ENCODE measurements at places on chromosomes 11 and 22. TPM values are rescaled to one million over a fixed set of nuclear protein-coding genes. Genes with fewer than 3 reads are reported as not detected.

- DNase-seq, result no peak
These were observed 14.4 kb upstream of the TBC1D10A start for GRCh38 chr22:30340911-30341685.

DNA sequence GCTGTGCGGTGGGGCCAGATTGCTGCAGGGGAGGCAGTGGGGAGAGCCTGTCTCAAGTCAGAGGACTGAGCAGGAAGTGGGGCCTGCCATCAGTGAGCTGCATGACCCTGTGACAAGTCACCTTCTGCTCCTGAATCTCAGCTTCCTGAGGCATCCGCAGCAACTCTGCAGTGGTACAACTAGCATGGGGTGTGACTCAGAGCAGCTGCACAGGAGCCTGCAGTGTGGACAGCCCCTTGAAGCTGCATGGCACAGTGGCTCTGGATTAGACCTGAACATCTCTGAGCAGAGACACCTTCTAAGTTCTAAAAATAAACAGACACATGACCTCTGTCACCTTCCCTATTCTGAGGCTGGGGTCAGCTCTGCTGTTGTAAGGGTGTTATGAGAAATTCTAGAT is 18.0 kb downstream of the FAM227A start:
- no peak for DNase-seq

The CDON gene
- total RNA-seq, result 2.2 TPM

The ACRV1 gene
- total RNA-seq, result not detected

The SCGB1D2 gene
- not detected for total RNA-seq

- no peak for DNase-seq
These were observed 565.1 kb upstream of the CCDC179 start for GRCh38 chr11:23425381-23425780.

The PNPLA3 gene
- total RNA-seq, result 1.8 TPM

The PIWIL4 gene
- 0.95 TPM for total RNA-seq

GRCh38 chr11:65111744-65112545 is at the start of gene TM7SF2:
TM7SF2 (plus strand) TSS chr11:65111872; CDS start chr11:65112016, 144 bp downstream.
- DNase-seq, result peak; percentile 89

- DNase-seq, result no peak
These were observed 57.9 kb downstream of the NECTIN1 start for GRCh38 chr11:119671051-119671450.

The FGF19 gene
- not detected for total RNA-seq

GRCh38 chr11:27281740-27282590 is 81.0 kb downstream of the CCDC34 start:
- DNase-seq, result peak; percentile 99

DNA sequence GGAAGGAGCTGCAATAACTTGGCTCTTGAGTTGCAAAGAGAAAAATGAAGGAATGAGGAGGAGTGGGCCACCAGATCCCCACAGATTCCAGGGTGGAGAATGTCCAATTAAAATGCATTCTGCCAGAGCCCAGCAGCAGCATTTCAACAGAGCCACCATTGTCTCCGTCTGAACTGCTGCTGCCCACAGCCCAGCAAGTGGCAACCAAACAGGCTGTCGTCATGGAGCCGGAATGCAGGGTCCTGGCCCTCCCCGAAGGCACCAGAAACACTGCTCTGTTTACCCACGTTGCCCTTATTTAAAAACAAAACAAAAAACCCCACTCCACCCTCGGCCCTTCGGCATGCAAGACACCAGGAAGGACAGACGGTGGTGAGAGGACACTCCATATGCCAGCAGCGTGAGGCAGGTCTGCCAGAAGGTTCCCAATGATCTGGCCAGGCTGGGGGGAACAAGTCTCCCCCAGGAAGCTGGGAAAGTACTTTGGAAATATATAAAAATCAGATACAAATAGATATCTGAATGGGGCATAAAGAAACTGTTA is 32.5 kb downstream of the PLEKHA7 start:
- peak; percentile 86 for DNase-seq

DNA sequence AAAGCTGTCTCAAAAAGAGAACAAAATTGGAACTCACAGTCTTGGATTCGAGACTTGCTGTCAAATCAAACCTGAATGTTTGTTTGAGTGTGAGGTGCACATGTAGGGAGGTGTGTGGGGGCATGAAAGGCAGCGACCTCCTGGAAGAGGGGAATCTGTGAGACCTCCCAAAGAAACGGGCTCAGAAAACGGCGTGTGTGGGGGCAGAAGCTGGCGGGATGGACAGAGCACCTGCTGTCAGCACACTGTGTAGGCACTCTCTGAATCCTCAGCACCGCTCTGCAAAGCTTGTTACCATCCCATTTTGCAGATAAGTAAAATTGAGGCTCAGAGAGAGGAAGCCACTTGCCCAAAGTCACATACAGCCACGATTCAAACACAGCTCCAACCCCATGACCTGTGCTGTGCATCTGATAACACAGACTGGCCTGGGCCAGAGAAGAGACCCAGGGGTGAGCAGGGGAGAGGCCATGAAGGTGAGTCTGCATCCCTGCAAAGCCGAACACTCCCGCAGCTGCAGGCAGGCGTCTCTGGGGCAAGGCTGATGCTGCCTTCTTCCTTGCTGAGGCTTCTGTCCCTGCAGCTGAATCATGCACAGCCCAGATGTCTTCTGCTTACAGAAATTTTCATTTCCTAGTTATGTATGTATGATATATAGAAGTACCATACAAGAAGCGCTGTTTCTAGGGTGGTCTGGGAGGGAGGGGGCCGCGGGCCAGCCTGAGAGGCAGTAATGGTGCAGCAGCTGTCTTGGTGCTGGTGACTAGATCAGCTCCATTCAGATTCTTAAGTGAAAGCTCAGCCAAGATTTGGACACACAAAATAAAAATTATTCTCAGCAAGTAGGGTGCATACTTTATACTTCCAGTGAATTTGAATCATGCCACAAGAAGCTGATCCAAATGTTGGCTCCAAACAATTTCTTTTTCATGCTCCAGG is 67.3 kb upstream of the SHISAL1 start:
- no peak for DNase-seq

DNA sequence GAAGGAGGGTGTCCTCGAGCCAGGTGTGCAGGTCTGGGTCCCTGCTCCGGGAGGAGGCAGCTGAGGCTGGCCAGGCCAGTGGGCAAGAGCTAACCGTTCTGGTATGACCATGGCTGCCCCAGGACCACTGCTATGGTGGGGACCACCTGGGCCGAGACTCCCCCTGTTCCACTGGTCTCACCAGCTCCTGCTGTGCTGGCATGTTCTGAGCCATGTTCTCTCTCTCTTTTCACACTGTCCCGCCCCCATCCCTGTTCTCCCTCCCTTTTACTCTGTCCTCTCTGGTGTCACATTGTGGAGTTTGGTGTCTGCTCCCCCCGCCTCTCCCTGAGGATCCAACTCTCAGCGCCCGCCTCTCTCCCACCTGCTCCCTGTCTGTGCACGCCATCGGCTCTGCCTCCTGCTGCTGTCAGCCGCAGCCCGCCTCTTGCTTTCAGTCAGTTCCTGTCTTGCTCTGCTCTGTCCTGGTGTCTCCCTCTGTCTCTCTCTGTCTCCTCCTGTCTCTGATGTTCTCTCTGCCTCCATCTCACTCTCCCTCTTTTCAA is 66.4 kb downstream of the LRRC32 start:
- no peak for DNase-seq

GRCh38 chr22:22578702-22579424 is 19.8 kb upstream of the PRAME start:
- peak; percentile 82 for DNase-seq

GRCh38 chr11:11864803-11865202 is 23.0 kb downstream of the USP47 start:
- no peak for DNase-seq

DNA sequence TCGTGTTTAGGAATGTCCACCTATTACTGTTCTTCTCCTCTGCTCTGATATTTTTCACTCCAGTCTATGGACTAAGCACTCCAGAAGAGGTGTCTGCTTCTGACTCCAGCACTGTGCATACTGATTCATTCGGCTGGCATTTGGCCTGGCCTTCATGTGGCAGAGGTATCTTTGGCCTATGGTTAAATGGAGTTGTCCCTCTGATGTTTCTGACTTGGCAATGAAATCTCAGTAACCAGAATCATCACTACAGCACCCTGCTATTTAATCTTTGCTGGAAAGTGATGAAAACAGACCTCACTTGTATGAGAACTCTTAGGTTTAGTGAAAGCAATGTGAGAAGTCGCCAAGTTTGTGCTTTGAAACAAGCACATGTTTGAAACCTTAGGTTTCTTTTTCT is 155.2 kb downstream of the MAML2 start:
- DNase-seq, result no peak

The PRAME gene
- total RNA-seq, result 58.4 TPM

DNA sequence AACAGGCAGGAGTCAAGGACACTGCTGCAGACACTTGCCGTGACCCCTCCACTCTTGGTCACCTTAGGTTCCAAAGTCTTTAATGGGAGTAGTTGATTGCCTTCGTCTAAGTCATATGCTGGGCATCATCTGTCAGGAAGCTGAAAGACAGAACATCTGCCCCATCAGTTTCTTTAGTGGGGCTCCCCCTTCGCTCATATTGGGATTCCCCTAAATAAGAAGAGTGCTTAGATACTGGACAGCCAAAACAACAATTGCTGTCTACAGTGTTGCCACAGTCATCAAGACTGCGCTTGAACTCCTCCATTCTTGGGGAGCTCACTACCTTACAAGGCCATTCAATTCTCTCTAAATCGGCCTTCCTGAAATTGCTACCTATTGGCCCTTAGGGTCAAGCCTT is 58.5 kb downstream of the UBASH3B start:
- DNase-seq, result no peak

DNA sequence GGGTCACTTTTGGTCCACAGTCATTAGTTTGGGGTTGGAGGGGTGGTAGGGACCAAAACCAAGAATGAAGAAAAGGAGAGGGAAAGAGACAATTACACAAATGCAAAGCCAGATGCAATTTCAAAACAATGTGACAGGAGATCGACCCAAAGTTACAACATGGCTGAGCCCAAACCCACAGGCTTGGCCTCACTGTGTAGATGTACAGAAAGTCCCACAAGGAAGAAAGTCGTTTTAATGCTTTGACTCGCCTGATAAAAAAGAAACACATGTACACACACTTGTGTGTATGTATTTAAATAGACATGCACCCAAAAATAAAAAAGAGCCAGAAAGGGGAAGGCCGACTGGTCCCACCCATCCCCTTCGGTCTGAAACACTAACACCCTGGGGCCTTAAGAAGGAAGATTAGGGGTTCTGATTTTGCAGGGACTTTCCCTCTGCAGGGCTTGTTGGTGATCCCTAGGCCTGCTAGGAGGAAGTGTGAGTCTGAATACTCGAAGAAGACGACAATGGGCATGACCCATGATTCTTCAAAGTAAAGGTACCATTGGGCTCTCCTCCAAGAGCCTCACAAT is 104.1 kb downstream of the ETS1 start:
- no peak for DNase-seq

GRCh38 chr11:8383227-8383626 is 119.5 kb upstream of the LMO1 start:
- DNase-seq, result no peak

- DNase-seq, result no peak
These were observed 86.8 kb downstream of the PTPRJ start for GRCh38 chr11:48066881-48067800.

GRCh38 chr22:21673534-21674321 is 7.9 kb downstream of the PPIL2 start:
- DNase-seq, result no peak

Data from Caki2 (cell line).